ENCODE measurements at places on chromosomes 6 and 20.

GRCh38 chr20:14449323-14449722 lies 111.9 kb upstream of the FLRT3 start:
- DNase-seq: no peak

GRCh38 chr20:50360218-50360672 lies 149.9 kb upstream of the PTPN1 start:
- DNase-seq: no peak

GRCh38 chr20:10539818-10540553 lies 104.9 kb downstream of the SLX4IP start:
- no peak for DNase-seq

GRCh38 chr20:16001286-16001685 lies 572.0 kb downstream of the KIF16B start:
- DNase-seq: no peak

GRCh38 chr20:638579-638978 lies 14.4 kb downstream of the SRXN1 start:
- DNase-seq: no peak

GRCh38 chr6:107490566-107491137 lies 735 bp downstream of the SOBP start:
- no peak for DNase-seq

GRCh38 chr6:169738976-169739529 lies 12.3 kb downstream of the DYNLT2 start:
- DNase-seq: no peak

GRCh38 chr6:33071569-33071968 lies 1.9 kb downstream of the HLA-DPA1 start:
- DNase-seq: no peak

- DNase-seq: peak; percentile 91
Measured at GRCh38 chr6:26322645-26323482, 42.1 kb upstream of the BTN3A2 start.

GRCh38 chr6:26493258-26493657 lies 6.8 kb upstream of the BTN1A1 start:
- DNase-seq: no peak

- no peak for DNase-seq
Measured at GRCh38 chr6:54236984-54237383, 71.3 kb upstream of the TINAG start.

Measured in activated CD4-positive, alpha-beta T cell treated with anti-CD3 and anti-CD28 coated beads, Interleukin-10, Interleukin-2, amounts not matched to agents 100 ng/mL and 50 ng/mL, durations not matched to agents 16 hours and 8 hours (primary cell).